ENCODE measurements at places on chromosomes 7 and 10.

DNA sequence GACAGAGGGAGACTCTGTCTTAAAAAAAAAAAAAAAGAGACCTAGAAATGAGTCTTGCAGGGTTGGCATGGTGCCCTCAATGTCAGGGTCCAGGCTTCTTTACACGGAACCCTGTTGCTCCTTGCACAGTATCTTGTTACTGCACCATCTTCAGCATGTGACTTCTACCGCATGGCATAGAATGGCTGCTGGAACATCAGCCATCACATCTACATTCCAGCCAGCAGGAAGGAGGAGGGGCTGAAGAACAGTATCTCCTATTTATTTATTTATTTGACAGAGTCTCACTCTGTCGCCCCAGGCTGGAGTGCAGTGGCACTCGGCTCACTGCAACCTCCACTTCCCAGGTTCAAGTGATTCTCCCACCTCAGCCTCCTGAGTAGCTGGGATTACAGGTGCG, 3.7 kb upstream of the ACHE start:
- no peak for DNase-seq

GRCh38 chr7:143018931-143019330, 8.0 kb downstream of the OR9A2 start:
- DNase-seq, result no peak

DNA sequence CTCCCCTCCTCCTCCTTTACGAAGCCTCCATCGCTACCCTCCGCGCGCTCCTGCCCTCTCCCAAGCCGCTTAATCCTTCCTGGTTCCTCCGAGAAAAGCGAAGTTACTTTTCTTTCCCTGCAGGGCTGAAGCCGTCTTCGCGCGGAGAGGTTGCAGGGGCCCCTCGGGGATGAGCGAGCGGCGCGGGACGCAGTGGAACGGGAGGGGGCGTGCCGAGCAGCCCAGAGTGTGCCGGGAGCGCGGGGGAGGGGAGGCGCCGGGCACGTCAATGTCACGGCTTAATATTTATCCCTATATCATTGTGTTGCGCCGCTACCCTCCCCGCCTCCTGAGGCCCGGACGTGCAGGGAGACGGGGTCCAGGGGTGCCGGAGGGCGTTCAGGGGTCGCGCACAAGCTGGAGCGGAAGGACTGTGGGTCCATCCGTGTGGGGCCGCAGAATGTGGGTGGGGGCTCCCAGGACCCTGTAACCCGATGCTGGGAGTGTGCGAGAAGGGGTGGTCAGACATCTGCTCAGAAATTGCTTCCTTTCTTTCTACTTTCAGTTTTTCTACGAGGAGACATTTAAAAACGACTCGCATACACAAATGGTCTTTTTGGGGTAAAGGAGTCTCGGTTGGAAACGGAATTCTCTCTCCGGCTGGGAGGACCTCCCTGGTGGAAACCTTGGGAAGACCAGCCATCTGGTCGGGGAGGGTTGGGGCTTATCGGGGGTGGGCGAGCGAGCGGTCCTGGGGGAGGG, 2.4 kb downstream of the CDK6 start:
- peak; percentile 87 for DNase-seq

DNA sequence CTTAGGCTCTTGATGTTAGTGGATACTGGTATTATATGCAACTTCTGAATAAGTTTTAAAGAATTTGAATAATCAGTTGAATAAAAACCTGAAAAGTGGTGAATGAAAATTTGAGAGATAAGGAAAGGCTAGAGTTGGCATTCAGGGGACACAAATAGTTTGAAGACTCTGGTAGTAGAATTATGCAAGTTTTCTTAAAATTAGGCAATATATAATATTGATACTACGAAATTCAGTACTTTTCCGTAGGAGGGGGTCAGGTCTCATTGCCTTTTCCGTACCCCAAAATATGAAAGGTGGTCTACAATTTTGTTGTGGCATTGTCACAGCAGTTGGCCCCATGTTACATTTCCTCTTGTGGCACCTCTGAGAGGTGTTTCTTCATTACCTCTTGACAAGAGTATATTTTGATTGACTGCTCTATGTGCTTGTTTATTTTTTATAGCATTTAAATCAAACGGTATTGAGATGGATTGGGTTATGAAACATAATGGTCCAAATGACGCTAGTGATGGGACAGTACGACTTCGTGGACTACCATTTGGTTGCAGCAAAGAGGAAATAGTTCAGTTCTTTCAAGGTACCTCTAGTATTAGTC, 4.1 kb upstream of the PBLD start:
- DNase-seq, result no peak

DNA sequence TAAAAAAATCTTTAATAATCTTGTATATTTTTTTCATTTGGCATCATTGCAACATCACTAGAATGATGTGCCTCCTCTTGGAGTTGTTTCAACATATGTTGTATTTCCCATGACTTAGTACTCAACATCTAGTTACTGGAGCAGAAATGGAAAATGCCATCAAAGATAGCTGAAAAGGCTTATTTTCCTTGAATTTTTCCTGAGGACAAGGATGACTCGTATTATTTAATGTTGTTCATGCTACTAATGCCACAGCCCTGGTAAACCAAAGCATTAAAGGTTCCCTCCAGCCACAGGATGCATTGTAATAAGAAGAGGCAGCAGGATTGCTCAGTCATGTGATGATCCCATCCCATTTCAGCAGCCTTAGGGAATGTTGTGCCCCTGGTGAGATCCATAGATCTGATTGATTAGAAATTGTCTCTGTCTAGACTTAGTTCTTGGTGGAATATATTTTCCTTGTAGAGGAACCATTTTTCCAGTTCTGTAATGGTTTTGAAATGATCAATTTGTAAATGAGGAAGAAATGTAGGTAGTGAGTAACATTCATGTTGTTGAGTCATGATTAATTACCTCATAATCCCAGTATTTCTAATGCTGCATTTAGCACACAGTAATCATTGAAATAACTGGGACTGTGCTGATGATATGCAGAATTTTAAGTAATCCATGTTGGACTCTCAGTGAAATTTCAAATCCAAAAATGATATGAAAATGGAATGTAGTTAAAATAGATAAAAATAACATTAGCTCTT, 91.3 kb upstream of the SMIM30 start:
- DNase-seq, result no peak

DNA sequence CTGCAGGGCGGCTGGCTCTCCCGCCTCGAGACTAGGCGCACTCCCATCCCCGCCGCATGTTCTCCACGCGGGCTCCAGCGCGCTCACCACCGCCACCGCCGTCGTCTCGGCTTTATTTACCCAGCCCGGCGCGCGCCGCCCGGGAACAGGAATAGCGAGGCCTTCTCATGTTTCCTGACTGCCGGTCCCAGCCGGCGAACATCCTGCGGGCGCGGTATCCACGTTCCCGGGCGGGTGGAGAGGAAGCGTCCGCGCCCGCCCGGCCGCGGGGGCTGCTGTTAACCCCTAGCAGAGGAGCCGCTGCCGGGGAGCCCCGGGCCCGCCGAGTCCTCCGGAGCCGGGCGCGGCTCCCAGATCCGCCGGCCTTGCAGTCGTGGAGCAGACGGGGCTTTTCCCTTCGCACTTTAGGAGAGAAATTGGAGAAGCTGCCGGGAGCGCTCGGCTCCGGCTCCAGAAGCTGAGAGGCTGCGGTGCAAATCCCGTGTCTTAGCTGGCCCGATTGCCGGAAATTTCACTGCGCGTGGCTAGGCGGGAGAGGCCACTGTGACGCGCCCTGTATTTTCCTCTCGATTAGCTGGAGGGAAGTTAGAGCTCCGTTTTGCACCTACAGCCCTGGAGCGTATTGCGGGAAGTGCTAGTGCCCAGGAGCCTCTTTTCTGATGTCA, at the start of gene MKX:
TSS of gene MKX (minus strand) at position 88 of the 665 bp plus-strand sequence. CDS start 2,404 bp downstream, outside the sequence.
- DNase-seq, result no peak

- DNase-seq, result no peak
Observed at GRCh38 chr7:51428217-51428887, 111.7 kb upstream of the COBL start.

GRCh38 chr7:80379034-80379982, 132.6 kb downstream of the GNAT3 start:
- no peak for DNase-seq

DNA sequence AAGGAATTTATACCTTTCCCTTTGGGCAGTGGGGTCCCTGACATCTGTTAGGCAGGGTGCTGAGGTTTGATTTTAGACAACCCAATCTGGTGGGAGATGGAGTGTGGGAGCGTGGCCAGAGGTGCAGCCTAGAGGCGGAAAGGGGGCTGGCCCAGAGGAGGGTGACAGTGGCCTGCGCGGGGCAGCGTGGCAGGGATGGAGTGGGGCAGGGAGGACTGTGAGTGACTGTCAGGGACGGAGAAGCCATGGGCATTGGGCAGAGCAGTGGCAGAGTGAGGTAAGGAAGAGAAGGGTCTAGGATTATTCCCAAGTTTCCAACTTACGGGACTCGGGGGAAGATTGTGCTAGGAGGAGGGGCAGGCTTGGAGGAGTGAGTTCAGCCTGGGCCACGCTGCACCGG, 181.9 kb downstream of the CCDC3 start:
- no peak for DNase-seq

DNA sequence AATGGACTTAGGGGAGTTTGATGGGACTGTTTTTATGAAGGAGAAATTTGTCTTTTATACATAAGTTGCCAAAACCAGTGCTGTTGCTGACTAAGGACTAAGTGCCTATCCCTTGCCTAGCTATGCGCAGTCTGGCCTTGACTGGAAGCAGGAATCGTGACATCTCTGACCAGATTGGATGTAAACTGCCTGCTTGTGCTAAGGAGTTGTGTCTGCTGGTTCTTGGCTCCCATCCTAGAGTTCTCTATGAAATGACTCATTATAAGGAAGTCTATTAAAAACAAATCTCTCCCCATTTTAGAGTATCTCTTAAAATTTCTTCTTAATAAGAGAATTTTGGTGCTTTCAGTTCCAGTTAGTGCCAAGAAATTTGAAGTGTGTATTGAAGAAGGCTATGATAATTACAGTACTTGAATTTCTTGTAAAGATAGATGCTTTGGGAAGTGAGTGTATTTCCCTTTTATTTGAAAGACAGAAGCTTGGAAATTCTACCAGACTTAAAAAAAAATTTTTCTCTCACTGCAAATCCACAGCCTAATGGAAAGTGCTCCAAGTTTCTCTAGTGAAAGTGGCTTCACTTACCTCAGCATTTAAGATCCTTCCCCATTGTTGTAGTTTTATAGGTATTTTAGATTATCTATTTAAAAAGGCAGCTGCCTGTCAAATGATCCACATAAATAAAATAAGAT, 77.6 kb downstream of the BICC1 start:
- no peak for DNase-seq

GRCh38 chr7:115319541-115319940, 397.6 kb downstream of the MDFIC start:
- no peak for DNase-seq

DNA sequence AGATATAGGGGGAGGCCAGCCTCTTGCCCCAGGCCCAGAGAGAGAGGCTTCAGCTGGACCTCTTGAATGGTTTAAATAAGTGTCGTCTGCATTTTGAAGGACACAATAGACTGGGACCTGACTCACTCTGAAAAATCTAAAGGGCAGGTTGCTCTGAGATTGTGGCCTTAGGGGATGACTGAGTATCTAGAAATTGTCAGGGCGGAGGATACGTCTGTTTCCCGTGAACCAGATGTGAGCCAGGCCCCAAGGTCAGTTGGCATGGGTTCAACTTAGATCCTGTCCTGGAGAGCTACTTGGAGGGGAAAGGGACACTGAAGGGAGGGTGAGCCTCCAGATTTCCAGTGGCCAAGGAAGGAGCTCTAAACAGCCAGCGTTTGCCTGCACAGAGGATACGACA, 110.2 kb downstream of the CHN2 start:
- DNase-seq, result no peak

DNA sequence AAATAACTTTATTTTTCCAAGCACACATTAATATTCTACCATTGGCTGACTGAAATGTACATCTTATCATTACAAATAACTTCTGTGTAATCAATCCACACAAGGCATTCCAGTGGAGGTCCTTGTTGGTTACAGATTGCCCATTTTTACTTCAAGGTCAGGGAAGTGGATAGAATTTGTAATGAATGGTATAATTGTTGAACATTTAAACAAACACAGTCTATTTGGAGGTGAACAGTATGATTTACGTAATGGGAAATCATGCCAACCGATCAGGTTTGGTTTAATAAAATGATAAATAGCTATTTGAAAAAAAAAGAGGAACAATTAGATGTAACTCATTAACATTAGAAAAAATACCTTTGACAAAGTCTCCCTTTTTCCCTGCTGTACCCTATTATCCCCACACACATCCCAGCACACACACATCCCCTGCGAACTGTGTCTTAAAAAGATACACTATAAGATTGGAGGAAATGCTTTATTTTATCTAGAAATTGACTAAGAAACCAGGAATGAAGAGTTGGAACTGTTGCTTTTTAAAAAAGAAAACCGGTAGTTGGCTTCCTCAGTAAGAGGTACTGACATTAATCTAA, 19.0 kb upstream of the ASZ1 start:
- DNase-seq, result no peak

DNA sequence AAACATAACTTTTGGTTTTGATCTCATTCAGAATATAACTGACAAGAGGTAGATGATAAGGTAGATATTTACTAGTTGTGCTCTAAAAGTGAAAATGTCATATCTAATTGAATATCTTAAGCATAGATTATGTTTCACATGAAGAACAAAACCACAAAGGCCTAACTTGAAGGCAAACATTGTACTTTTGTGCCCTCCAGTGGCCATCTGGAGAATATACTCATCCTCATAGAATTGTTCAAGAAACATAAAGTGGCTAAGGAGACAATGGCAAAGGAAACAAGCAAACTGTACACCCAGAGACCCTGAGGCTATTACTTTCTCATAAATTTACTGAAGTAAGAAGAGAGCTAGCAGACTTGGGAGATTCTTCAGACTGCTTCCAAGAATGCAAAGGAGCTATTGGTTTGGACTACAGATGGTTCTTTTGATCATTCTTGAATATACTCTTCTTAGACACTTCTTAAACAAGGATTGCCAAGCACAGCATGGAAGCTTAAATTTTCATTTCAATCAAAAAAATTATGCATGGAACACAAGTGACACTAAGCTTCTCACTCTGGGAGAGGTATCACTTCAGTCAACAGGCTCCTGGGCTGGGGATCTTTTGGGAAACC, 98.2 kb upstream of the DKK1 start:
- DNase-seq, result peak; percentile 77

DNA sequence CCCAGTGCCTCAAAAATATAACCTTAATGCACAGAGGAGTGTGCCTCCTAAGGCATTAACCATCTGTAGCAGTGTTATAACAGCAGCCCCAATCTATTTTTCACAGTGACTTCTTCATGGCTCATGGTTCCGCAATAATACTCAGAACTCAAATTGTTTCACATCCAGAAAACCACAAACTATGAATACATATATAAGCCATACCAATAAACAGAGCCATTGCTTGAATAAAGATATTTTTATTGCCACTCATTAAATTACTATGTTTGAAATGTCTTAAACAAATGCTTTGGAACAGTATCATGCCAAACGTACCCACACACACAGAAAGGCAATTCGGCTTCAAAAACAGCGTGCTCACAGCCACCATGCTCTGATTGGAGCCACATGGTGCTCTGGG, 629.3 kb upstream of the NRP1 start:
- no peak for DNase-seq

DNA sequence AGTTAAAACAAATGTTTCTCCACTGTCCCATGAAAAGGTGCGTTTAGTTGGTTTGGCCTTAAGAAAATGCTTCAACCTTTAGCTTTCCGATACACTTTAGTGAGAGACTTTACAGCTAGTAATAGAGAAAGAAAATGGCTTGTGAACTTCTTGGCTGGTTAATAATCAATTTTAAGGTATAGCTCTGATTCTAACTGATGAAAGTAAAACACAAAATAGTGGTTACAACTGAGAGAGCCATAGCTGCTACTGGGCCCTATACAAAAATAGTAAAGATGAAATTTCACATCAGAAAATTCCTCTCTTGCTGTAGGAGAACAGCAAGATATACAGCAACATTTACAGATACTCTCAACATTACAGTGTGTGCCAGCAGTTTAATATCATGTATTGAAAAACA, 371.4 kb downstream of the PHTF2 start:
- DNase-seq, result no peak
